AG09309 (cell line): ENCODE measurements at places on chromosomes 3 and 15.
A peak's percentile ranks its signal among the peaks of the same experiment; 100 is the strongest.

- DNase-seq, result no peak
Measured at GRCh38 chr3:105527949-105528348, 161.2 kb downstream of the ALCAM start.

DNA sequence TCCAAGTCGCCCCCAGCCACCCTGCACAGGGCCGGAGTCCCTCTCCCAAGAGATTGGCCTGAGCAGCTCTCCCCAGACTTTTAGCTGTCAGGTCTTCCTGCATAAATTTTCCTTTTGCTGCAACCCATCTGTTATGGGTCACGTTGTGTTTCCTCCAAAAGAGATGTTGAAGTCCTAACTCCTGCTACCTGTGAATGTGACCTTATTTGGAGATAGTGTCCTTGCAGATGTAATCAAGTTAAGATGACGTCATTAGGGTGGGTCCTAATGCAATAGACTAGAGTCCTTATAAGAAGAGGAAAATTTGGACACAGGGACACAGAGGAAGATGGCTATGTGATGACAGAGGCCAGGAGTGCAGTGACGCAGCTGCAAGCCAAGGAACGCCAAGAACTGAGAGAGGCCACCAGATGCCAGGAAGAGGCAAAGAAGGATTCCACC is 13.2 kb upstream of the SLC6A6 start:
- no peak for DNase-seq

GRCh38 chr3:138608322-138609135 is at the start of gene FAIM:
TSS of gene FAIM (plus strand) at chr3:138608771. CDS start at chr3:138619727, 10,956 bp downstream.
- peak; percentile 27 for DNase-seq

- DNase-seq, result no peak
Measured at GRCh38 chr15:88450125-88450798, 16.9 kb downstream of the MRPL46 start.

- no peak for DNase-seq
Measured at GRCh38 chr3:156614642-156615511, 59.5 kb upstream of the TIPARP start.
